ENCODE measurements at places on chromosomes 3 and 15.
A peak's percentile ranks its signal among the peaks of the same experiment; 100 is the strongest.

DNA sequence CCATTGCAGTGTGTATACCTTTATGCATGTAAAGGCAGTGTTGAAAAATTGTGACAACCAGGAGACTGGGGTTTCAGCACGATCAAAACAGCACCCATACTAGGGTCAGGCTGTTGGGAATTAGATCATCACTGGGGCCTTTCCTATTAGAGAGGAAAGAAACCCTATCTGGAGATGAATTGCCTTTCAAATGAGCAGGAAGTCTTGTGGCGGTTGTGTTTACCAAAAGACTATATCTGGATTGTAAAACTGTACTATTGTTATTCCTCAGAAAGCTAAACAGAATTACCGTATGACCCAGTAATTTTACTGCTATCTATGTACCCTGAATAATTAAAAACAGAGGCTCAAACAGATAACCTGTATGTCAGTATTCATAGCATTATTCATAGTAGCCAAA, 10.1 kb downstream of the UBE2E1 start:
- no peaks in the 10 kb centered on the region for H3K27me3 ChIP-seq
- H3K4me1 ChIP-seq = peaks cover 59% of the 10 kb centered on the region
- DNase-seq = no peak
- H3K36me3 ChIP-seq = peaks cover 5% of the 10 kb centered on the region
- H3K27ac ChIP-seq = no peak overlapping the region

- H3K27ac ChIP-seq = peak within 1 kb of the TSS; percentile 61
- H3K4me3 ChIP-seq = peak within 1 kb of the TSS; percentile 98
- DNase-seq = peak; percentile 57
- H3K36me3 ChIP-seq = no peaks in the 10 kb centered on the region
These were observed at the start of gene DVL3 for GRCh38 chr3:184154885-184155643. DVL3 (plus strand) TSS chr3:184155377; CDS start chr3:184155636, 259 bp downstream.

DNA sequence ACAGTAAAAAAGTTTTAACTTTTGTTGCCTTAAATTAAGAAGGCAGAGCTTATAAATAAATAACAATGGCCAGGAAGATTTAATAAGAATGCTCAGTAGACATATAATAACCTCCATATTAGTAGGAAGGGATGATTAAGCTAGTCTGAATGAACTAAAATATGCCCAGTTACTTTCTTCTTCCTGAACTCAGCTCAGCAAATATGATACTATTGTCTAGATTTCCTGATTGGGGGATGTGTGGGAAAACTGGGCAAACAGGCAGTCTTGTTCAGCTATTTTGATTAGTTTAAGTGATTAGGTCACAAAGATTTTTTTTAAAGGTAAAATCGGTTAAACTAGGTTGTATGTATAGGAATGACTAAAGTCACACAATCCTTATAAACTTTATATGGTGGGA, 167.2 kb upstream of the SLC2A2 start:
- DNase-seq = no peak
- no peak overlapping the region for H3K4me3 ChIP-seq
- H3K4me1 ChIP-seq = no peaks in the 10 kb centered on the region
- H3K27me3 ChIP-seq = no peaks in the 10 kb centered on the region
- no peak overlapping the region for H3K27ac ChIP-seq

GRCh38 chr15:22806664-22807063, 20.2 kb downstream of the NIPA1 start:
- no peaks in the 10 kb centered on the region for H3K36me3 ChIP-seq
- H3K4me3 ChIP-seq = no peak overlapping the region
- no peak for DNase-seq
- H3K4me1 ChIP-seq = peaks cover 43% of the 10 kb centered on the region
- no peaks in the 10 kb centered on the region for H3K27me3 ChIP-seq
- no peak overlapping the region for H3K27ac ChIP-seq

- no peaks in the 10 kb centered on the region for H3K27me3 ChIP-seq
- no peaks in the 10 kb centered on the region for H3K4me1 ChIP-seq
- H3K27ac ChIP-seq = no peak overlapping the region
- H3K4me3 ChIP-seq = no peak overlapping the region
- no peak for DNase-seq
These were observed 18.6 kb downstream of the LRRN1 start for GRCh38 chr3:3817865-3818264.

- no peaks in the 10 kb centered on the region for H3K27me3 ChIP-seq
- no peaks in the 10 kb centered on the region for H3K36me3 ChIP-seq
- no peak overlapping the region for H3K27ac ChIP-seq
- DNase-seq = no peak
- no peaks in the 10 kb centered on the region for H3K4me1 ChIP-seq
These were observed 133.7 kb downstream of the CHCHD6 start for GRCh38 chr3:126837773-126838172.

DNA sequence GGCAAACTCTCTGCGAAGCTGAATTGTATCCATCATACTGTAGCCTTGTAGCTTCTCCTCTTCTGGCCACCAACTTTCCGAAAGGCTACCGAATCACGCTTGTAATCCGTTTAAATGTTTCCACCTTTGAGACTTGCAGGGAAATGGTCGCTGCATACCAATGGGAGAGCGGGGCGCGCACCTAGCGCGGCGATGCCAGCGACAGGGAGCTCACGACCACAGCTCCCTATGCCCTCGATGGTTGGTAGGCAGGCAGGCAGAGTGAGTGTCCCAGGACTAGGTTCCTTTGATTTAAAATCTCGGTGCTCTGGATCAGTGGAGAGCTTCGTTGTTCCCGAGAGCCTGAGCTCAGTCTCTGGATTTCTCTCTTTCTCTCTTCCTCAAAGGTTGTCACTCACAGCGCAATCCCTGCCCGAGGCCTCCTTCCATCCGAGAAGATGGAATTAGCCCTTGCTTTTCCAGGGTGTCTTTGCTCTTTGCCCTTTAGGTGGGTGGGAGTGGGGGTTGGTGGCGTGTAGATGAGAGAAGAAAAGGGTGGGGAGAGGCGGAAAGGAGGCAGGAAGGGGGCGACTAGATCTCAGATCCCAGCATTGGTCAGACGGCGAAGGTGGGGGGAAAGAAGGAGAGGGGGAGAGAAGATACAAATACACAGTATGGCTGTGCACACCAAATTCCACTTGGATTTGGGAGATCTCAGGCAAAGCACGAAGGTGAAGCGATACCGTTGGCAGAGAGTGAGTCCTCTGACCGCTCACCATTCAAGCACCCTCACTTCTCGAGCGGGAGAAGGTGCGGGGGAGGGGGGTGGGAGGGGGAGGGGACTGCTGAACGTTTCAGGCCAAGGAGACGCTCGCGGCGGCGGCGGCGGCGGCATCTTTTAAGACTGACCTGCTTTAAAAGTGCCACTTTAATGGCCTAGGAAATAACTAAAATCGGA, at the start of gene SLITRK3:
SLITRK3 (minus strand) TSS at position 745 of the 937 bp plus-strand sequence. CDS start 5,554 bp downstream, outside the sequence.
- H3K27ac ChIP-seq = peak within 1 kb of the TSS; percentile 66
- H3K4me1 ChIP-seq = peaks cover 9% of the 10 kb centered on the region
- no peak for DNase-seq
- peak within 1 kb of the TSS; percentile 17 for H3K4me3 ChIP-seq

DNA sequence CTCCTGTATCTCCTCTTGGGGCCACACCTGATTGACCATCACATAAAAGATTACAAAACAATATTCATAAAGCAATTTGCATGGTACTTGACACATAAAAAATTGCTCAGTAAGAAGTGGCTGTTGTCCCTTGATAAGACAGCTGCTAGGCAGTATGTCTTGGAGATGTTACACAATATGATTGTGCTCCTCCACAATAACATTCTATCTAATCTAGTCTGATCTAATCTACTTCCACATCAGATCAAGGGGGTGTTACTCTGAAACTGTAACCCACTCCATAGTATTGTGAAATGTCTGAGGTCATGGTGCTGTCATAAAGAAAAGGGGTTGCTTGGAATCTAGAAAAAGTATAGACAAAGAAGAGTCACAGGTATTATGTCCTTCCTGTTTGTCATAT, 23.4 kb upstream of the AQP9 start:
- H3K27ac ChIP-seq = no peak overlapping the region
- H3K4me3 ChIP-seq = no peak overlapping the region
- no peaks in the 10 kb centered on the region for H3K4me1 ChIP-seq
- no peaks in the 10 kb centered on the region for H3K36me3 ChIP-seq
- DNase-seq = no peak

GRCh38 chr3:111936191-111936841, 42.5 kb upstream of the ABHD10 start:
- H3K4me3 ChIP-seq = no peak overlapping the region
- no peak overlapping the region for H3K27ac ChIP-seq
- no peak for DNase-seq

DNA sequence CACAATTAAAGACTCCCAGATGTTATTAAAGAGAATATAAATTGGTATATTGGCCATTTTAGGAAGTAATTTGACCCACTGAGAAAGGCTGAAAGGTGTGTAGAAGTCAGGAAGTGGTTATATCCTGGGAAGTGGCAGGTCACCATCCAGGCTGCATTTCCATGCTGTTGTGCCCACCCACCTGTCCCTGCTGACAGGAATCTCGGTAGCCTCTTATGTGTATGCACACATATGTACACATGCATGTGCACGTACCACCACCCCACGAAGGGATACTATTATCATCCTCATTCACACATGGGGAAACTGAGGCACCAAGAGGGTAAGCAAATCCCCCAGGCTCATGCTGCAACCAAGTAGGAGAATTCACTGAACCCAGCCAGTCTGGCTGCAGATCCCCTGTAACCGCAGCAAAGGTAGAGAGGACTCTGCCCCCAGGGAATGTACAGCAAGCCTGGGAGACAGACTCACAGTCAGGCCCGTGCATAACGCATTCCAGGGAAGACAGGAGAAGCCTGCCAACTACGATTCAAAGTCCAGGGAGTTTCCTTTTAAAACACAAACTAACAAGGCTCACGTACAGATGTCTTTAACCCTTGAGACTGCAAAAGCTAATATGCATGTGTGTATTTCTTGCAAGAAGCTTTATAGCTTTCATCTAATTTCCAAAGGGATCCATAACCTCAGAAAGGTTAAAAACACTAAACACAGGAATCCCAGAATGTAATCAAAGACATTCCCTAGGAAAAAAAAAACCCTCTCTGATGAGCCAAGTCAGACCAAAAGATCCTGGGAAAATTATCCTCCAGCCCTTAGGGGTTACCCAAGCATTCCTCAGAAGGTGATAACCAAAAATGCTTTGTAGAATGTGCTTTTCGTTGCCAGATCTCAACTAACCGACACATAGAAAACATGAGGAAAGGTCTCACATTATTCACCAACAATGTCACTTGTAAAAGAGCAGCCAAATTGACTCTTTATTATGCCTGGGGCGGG, 129.6 kb downstream of the ADAMTS17 start:
- no peak overlapping the region for H3K4me3 ChIP-seq
- no peaks in the 10 kb centered on the region for H3K27me3 ChIP-seq
- no peak for DNase-seq

DNA sequence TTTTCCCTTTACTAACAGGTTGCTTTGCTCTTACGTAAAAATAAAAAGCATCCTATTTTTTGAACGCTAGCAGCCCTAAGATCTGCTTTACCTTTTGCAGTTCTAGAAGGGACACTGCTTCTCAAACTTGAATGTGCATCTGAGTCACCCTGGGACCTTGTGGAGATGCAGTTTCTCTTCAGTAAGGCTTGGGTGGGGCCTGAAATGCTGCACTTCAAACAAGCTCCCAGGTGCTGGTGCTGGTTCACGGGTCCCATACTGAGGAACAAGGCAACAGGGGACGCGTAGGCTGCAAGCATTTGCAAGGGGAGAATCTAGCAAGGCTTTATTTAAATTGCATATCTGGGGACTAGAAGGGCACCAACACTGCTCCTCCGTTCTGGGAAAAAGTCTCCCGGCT, 30.0 kb downstream of the MB21D2 start:
- no peak overlapping the region for H3K4me3 ChIP-seq
- no peak for DNase-seq
- H3K36me3 ChIP-seq = no peaks in the 10 kb centered on the region
- no peaks in the 10 kb centered on the region for H3K27me3 ChIP-seq
- H3K4me1 ChIP-seq = peaks cover under 1% of the 10 kb centered on the region
- H3K27ac ChIP-seq = no peak overlapping the region

- peaks cover 4% of the 10 kb centered on the region for H3K4me1 ChIP-seq
- no peak overlapping the region for H3K27ac ChIP-seq
- H3K36me3 ChIP-seq = no peaks in the 10 kb centered on the region
- H3K27me3 ChIP-seq = peaks cover 9% of the 10 kb centered on the region
- no peak overlapping the region for H3K4me3 ChIP-seq
These were observed 18.9 kb upstream of the LRRK1 start for GRCh38 chr15:100900136-100900794.

- H3K27ac ChIP-seq = peak overlapping the region; percentile 78
- DNase-seq = no peak
- no peak overlapping the region for H3K4me3 ChIP-seq
- H3K4me1 ChIP-seq = peaks cover 68% of the 10 kb centered on the region
- peaks cover 7% of the 10 kb centered on the region for H3K36me3 ChIP-seq
These were observed 331.1 kb downstream of the FOXP1 start for GRCh38 chr3:71252466-71252865.

DNA sequence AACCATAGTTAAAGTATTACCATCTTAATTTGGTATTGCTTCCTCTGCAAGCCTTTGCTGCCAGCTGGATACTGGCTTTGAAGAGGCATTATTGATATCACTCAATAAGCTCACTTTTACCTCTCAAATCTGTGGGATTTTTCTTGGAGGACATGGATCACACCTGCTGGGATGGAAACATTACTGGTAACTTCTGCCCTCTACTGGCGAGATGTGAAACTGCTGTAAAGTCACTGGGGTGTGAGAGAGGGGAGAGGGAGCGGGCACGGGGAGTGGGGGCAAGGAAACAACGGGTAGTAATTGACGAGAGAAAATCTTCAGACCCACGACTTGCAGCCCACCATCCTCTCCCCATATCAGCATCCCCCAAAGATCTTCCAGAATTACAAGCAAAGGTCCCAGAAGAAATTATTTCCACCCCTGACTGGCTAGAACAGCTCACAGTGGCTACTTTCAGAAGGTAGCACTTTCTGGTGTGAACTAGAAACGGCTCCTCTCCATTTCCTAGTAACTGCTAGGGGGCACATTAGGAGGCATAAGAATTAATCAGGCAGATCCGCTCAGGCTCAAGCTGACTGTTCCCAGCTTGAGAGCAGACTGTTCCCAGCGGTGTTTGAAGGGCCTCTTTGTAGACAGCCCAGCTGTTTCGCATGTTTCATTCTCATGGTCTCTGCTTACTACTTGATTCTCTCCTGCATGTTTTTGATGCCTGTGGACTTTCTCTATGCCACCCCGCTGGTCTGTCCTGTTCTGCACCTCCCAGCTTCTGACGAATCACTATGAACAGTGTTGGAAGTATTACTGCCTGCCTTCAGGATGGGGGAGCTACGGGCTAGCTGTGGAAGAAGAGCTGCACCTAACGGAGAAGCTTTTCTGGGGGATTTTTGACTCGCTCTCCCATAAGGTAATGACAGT, 230.4 kb upstream of the CHRM5 start:
- H3K4me1 ChIP-seq = peaks cover 6% of the 10 kb centered on the region
- no peak overlapping the region for H3K4me3 ChIP-seq
- H3K27me3 ChIP-seq = no peaks in the 10 kb centered on the region
- no peak for DNase-seq
- no peak overlapping the region for H3K27ac ChIP-seq
- H3K36me3 ChIP-seq = no peaks in the 10 kb centered on the region

GRCh38 chr15:88419830-88420229, 47.4 kb downstream of the MRPL46 start:
- H3K4me1 ChIP-seq = no peaks in the 10 kb centered on the region
- H3K27ac ChIP-seq = no peak overlapping the region
- no peak for DNase-seq

Data from naive B cell (primary cell).